ENCODE measurements at places on chromosomes 2 and 18. TPM values are rescaled to one million over a fixed set of nuclear protein-coding genes. Genes with fewer than 3 reads are reported as not detected.

TFCP2L1 gene
- total RNA-seq = not detected

RABL2A gene
- 9.4 TPM for total RNA-seq

CKAP2L gene
- total RNA-seq = 1.5 TPM

SCYGR4 gene
- not detected for total RNA-seq

LONRF2 gene
- under 0.01 TPM for total RNA-seq

EML6 gene
- total RNA-seq = 1.1 TPM

SERPINB4 gene
- not detected for total RNA-seq

GRCh38 chr2:127225186-127225960 lies 5.3 kb upstream of the CYP27C1 start:
- DNase-seq = peak; percentile 89

DNA sequence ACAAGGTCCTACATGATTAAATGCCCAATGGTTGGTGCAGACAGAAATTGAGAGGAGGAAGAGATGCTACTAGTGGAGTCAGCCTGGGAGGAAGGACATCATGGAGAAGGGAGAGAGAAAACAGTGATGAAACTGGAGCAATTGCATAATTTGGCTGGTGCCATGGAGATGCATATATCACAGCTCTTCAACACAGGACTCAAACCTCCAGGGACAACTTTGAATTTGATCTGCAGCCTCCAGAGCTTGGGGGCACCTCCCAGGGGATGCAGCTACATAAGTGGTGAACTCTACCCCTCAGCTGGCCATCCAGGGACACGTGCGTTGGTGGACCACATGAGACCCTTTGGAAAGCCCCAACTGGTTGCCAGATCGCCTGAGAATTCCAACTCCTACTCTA lies 80.4 kb downstream of the CTAGE1 start:
- DNase-seq = no peak

- no peak for DNase-seq
Measured at GRCh38 chr2:239883326-239884050, 141.7 kb downstream of the NDUFA10 start.

- DNase-seq = peak; percentile 97
Measured at GRCh38 chr2:240836781-240837467, 16.9 kb upstream of the KIF1A start.

DNA sequence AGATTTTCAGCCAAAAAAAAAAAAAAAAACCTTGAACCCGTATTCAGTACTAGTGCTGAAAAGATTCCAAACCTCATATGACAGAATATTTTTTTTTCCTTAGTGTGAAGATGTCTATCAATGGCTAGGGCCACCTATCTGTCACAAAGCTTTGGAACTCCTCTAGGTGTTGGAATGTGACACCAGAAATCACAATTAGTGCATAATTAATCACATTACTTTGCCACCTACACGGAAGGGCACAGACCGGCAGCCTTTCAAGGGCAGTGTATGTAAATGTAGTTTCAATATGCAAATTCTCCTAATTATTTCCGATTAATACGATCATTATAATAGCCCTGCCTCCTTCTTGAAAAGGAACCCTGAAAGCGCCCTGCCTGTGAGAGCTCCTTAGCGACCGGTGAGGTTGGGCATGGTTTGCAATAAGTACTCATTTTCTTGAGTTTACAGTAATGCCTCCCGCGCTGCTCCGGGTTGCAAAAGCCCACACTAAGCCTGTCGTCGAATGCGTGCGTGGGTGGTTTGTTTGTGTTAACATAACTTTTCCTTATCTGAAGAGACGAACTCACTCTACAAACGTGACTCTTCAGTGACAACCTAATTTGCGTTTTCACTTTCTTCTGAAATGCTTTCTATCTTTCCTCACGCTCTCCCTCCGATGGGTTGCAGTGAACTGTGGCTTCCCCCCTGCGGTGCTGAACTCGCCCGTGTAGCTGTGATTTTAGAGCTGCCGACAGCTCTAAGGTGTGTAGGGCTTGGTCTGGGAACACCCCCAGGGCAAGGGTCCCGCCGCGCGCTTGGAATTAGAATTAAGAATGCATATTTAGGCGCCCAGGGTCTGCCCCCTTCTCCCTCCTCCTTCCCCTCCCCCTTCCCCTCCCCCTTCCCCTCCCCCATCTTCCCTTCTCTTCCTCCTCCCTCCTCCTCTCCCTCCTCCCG lies 765 bp upstream of the ID2 start:
- DNase-seq = peak; percentile 84

DNA sequence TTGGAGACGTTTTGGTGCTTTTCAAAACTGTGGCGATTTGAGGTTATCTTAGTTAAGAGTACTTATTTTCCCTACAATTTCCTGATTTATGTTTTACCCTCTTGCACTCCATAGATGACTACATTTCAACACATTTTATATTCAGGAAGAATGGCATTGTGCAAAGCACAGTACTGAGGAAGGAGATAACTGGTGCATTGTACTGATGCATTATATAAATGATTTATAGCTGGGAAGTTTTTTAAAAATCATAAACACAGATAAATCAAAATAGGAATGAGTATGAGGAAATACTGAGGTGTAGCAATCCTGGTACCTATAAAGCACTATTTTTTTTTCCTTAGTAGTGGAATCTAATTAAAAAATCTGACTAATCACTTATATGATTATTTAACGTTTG lies 5.6 kb downstream of the REL start:
- no peak for DNase-seq

GRCh38 chr18:59909289-59910036 lies 9.7 kb downstream of the PMAIP1 start:
- no peak for DNase-seq

GRCh38 chr2:212328136-212328535 lies 210.5 kb downstream of the ERBB4 start:
- no peak for DNase-seq

DNA sequence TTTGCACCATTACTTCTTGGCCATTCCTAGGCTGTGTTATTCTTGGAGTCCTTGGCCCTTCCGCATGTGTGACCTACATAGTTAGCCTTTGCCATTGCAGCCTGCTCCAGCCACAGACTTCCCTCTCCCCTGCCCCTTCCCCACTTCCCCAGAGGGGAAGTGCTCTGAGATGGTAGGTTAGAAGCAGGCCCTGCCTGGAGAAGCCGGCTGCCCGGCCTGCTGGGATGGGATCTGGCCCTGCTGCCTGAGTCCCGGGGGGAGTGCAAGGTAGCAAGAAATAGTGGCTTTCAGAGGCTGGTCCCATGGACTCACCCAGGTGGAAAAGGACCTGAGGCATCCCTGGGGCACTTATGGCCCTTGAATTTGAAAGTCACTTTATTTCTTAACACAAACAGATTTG lies 28.4 kb upstream of the OTOF start:
- no peak for DNase-seq

DNA sequence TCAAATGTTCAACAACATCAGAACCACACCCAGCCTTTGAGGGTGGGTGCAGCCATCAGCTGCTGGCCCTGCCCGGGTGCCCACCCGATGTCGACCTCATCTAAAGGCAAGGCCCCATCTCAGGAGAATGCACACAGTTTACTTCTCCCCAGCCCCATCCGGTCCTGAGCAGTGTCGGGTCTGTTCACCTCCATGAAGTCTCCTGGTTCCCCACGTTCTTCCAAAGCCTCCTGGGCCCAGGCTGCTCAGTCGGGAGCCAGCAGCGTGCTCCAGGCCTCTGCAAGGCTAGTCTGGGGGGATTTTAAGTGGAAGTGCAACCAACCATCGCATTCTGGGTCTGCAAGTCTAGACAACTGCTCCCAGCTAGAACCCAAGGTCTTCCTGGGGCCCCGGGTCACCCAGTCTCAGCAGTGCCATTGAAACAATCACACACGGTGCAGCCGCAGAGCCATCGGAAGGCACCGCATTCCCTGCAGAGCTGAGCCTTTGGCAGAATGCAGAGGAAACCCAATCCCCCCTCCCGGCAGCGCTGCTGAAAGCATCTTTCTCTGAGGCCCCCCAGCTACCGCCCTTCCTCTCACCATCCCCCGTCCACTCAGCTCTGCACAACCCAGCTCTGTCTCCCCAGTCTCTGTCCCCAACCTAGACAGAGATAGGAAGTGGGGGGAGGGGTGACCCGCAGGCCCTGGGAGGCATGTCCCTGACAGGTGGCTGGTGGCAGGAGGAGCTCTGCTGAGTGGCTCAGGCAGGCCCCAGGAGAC lies 8.5 kb downstream of the ESPNL start:
- peak; percentile 77 for DNase-seq

DNA sequence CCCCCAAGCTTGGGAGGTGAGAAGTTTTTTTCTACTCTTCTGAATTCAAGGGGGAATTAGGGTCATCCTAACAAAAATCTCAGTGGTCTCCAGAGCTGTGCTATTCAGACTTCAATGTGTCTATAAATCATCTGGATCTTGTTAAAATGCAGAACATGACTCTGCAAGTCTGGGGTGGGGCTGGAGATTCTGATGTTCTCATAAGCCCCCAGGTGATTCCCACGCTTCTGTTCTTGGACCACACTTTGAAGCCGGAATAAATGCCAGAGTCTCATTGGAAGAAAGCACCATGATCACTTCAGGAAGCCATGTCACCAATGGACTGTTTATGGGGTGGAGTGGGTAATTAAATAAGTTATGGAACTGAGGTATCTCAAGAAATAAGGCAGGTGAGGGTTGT lies 22.2 kb upstream of the SLC16A14 start:
- no peak for DNase-seq

GRCh38 chr2:235384624-235385023 lies 109.2 kb upstream of the AGAP1 start:
- no peak for DNase-seq

DNA sequence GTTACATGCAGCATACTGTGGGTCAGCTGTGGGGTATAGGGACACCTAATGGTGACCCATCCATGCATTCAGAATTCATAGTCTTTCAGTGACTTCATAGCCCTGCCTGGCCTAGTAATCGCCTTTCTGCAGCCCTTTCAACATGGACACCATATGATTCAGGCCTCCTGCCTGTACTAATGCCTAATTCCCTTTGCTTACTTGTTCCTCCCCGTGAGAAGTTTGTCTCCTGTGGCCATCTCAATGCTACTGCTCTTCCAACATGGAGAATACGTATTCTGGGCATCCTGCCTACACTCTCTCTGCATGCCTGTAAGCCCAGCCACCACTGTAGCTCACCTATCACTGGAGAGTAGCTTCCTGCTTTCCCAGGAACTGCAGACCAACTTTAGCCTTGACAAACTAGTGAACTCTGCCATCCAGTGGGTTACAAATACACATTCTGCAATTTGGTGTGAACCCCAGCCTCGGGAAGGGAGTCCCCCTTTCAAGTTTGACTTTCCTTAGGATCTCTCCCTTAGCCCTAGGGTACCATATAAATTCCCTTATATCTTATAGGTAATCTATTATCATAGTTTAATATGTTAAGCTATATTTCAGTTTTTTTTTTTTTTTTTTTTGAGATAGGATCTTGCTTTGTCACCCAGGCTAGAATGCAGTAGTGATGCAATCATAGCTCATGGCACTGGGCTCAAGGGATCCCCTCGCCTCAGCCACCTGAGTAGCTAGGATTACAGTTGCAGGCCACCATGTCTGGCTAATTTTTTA lies 22.3 kb downstream of the M1AP start:
- DNase-seq = no peak

GRCh38 chr2:241189093-241189855 lies 797 bp downstream of the ANO7 start:
- DNase-seq = peak; percentile 79

- DNase-seq = no peak
Measured at GRCh38 chr2:55761526-55761925, 67.9 kb upstream of the PNPT1 start.

DNA sequence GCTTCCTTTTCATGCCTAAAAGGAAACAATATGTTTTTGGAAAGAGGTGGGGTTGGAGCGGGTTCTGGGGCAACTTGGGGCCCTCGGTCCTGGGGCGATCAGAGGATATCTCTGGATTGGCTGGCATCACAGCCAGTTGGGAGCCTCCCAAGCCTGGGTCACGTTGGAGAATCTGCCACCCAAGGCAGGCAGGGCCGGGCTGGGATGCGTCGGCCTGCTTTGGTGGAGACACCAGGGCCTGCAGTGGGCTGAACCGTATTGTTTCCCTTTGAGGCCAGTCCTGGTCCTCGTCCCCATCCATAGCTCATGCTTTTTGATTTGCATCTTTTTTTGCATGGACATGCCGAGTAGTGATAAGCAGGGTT lies 235.8 kb downstream of the ATAD2B start:
- DNase-seq = peak; percentile 26

- DNase-seq = no peak
Measured at GRCh38 chr2:241867776-241868420, 1.6 kb upstream of the RTP5 start.

Measured in osteoblast (primary cell).